ENCODE measurements at places on chromosomes 3 and 15.

DNA sequence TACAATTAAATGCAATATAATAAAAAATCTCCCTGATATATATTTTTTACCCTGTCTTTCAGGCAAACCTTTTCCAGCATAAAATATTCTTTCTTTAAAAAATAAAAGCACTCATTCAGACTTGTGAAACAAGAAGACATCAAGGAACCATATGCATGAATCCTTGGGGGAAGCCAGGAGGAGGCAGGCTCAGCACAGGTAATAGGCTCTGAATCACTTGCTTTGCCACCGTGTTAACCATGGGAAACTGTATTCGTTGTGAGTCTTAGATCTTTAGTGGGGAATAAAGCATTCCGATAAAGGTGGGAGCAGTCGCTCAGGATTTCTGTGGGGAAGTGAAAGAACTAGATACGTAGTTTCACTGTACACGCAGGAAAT lies 42.4 kb downstream of the FBN1 start:
- DNase-seq: no peak

DNA sequence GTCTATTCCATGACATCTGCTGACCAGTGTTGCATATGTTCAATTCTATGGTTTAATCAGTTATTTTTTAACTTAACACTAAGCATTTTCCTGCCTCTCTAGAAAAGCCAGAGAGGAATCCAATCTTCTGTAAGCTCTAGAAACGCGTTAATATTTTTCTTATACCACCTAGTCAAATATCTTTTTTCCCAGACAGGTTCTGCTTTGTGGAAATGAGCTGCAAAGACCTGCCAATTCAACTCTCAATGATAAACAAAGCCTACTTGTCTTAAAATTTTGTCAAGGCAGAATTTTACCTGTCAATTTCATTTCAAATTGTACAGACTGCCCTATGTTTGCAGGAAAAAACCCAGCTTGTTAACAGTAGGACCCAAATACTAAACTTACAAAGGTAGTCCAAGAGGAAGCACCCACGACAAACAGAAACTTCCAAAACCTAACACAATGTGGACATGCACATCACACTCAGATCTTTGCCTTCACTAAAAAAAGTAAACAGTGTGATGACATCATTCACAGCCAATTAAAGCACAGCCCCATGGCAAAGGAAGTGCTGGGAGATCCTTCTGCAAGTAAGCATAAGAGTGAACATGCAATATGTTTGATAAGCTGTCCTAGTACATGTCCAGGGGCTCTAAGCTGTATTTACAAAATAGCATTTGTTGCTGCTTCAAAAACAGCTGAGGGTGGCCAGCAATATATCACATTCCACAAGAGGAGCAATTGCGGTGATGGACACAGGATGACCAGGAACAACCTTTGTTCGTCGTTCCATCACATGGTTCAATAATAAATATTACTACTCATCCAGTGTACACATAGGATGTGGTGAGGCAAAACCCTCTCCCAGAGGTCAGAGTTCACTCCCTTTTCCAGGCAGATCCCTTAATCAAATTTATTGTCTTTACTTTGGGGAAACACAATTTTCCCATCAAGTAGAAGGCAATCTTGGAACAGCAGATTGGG lies 139.4 kb upstream of the TSC22D2 start:
- DNase-seq: no peak

DNA sequence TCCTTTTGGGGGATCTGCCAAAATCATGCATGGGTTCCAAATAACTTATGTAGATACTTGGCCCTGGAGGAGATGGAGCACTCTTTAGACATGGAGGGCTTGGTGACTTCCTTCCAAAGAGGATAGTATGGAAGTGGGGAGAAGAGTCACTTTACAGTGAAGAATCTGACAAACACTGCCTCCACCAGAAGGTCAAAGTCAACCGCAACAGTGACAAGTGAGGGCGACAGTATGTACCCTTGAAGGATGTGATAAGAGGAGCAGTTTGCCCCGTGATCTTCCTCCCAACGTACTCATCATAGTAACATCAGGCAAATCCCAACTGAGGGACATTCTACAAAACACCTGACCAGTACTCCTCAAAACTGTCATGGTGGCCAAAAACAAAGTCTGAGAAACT lies 62.0 kb downstream of the LMCD1 start:
- DNase-seq: no peak

GRCh38 chr3:57675530-57675929 lies 17.3 kb downstream of the DENND6A start:
- DNase-seq: no peak

Data from pons (tissue), 1 donor.